Left ventricle myocardium inferior (tissue), 1 donor: ENCODE measurements at places on chromosomes 2 and 18. TPM values are rescaled to one million over a fixed set of nuclear protein-coding genes. Genes with fewer than 3 reads are reported as not detected.

The IL36A gene
- total RNA-seq = not detected

The IL36RN gene
- not detected for total RNA-seq

The CDK5R2 gene
- total RNA-seq = not detected

The FAM237A gene
- not detected for total RNA-seq

The REG3G gene
- total RNA-seq = not detected

The MARCO gene
- 7.0 TPM for total RNA-seq

The ZC3H6 gene
- total RNA-seq = 23.5 TPM

The ALMS1 gene
- total RNA-seq = 7.7 TPM

The PRKAG3 gene
- 0.14 TPM for total RNA-seq

The ALPP gene
- not detected for total RNA-seq
